ENCODE measurements at places on chromosomes 7 and 10. TPM values are rescaled to one million over a fixed set of nuclear protein-coding genes. Genes with fewer than 3 reads are reported as not detected.

CCL24 gene
- not detected for total RNA-seq

DRGX gene
- not detected for total RNA-seq

OR9A2 gene
- total RNA-seq = not detected

STOX1 gene
- 0.50 TPM for total RNA-seq

EBLN1 gene
- not detected for total RNA-seq

GRCh38 chr10:4568086-4568485 lies 257.9 kb upstream of the AKR1E2 start:
- H3K4me3 ChIP-seq = no peak overlapping the region
- H3K27ac ChIP-seq = no peak overlapping the region
- no peaks in the 10 kb centered on the region for H3K4me1 ChIP-seq

DNA sequence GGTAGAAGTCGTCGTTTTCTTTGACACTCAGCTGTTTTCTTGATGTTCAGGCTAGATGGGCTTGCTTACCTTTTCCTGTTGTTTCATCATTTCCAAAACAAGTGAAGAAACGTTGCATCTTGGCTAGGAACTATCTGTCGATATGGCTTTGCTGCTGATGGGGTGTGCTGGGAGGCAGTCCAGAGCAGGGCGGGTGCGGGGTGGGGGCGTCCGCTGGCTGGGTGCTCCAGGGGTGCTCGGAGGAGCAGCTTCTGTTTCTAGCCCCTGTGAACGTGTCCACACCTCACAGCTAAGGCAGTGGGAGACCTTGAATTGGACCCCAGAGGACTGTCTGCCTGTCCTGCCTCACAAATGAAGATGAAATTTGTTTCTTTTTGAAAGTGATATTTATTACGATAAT lies 7.6 kb upstream of the SUN1 start:
- H3K27me3 ChIP-seq = no peaks in the 10 kb centered on the region
- no peak overlapping the region for H3K4me3 ChIP-seq
- DNase-seq = no peak
- peaks cover 24% of the 10 kb centered on the region for H3K36me3 ChIP-seq
- H3K4me1 ChIP-seq = peaks cover 32% of the 10 kb centered on the region

- DNase-seq = no peak
- no peak overlapping the region for H3K4me3 ChIP-seq
- H3K36me3 ChIP-seq = peaks cover 6% of the 10 kb centered on the region
- H3K27me3 ChIP-seq = no peaks in the 10 kb centered on the region
Observed at GRCh38 chr7:668139-668931, 58.2 kb upstream of the DNAAF5 start.

- DNase-seq = no peak
- H3K27ac ChIP-seq = no peak overlapping the region
- H3K4me1 ChIP-seq = peaks cover 38% of the 10 kb centered on the region
- H3K36me3 ChIP-seq = peaks cover 14% of the 10 kb centered on the region
- no peak overlapping the region for H3K4me3 ChIP-seq
- peaks cover 26% of the 10 kb centered on the region for H3K27me3 ChIP-seq
Observed at GRCh38 chr10:88089498-88089897, 226.1 kb downstream of the PTEN start.

DNA sequence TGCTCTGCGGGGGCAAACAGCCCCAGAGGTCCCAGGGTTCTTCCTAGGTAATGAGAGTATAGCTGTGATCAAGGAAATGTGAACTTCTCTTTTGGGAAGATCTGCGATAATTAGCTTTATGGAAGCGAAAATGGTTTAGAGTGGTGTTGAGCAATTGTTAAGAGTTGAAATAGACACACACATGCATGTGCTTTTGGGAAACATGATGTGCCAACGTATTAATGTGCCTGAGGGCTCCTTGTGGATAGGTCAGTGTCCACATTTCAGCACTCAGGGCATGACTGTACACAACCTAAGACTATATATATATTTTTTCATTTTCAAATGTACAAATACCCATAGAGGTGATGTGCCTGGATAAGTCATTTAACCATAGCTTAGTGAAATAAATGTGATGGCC lies 67.0 kb downstream of the GSDME start:
- H3K36me3 ChIP-seq = no peaks in the 10 kb centered on the region
- H3K27ac ChIP-seq = no peak overlapping the region
- H3K4me3 ChIP-seq = no peak overlapping the region
- H3K4me1 ChIP-seq = no peaks in the 10 kb centered on the region

All from activated CD4-positive, alpha-beta memory T cell treated with anti-CD3 and anti-CD28 coated beads, Interleukin-2, amount 10 ng/mL, durations not matched to agents 7 days and 5 days (primary cell).